ENCODE measurements at places on chromosomes 4 and X.

DNA sequence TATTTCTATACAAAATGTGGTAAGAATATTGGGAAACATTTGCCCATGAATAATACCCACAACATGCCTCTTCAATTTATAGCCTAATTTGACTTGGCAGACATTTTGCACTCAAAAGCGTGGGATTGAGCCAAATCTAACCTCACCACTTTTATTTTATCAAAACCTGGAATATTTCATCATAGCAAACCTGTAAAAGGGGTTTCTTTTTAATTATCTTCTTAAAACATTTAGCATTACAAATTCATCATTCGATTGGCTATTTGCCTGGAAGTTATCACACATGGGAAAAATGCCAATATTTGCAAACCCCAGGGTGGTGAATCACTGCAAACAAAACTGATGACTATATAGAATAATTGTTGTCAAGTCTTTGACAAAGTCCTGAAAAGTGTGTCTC lies 56.2 kb downstream of the VCX3B start:
- DNase-seq = no peak

GRCh38 chrX:154650221-154650510 lies 3.2 kb downstream of the CTAG2 start:
- DNase-seq = no peak

DNA sequence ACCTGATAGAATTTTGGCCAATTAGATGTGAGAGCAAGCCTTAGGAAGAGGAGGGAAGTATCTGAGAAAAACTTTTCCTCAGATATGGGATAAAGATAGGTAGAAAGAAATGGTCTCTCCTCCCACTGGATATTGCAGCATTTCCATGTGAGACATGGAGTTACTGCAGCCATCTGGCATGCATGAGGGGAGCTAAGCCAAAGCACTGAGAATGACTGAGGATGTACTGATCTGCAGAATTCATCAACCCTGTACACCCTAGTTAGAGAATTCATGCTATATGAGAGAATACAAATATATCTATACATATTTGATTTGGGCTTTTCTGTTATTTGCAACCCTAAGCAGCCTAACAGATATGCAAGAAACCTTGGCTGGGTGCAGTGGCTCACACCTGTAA lies 52.5 kb upstream of the RPL34 start:
- DNase-seq = no peak

DNA sequence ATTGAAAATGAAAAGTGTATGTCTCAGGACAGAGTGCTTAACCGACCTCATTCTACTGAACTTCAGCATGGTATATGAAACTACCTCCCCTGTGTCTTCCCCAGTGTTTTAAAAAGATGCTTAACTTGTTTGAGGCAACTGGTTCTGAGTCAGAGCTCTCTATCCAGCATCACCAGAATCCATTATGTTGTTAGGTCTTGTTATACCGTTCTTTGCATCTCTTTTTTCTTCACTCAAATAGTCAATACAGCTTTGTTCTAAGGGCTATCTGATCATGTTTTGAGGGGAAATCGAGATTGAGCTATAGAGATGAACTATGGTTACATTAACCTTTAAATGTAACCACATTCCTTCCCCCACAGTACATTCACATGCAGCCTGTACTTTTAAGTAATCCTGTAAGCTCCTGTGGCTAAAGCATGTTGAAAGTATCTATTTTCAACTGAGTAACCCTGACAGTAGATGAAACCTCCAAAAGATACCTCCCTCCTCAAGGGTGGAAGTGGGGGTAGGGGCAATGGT lies 514.4 kb downstream of the RPA4 start:
- DNase-seq = no peak

DNA sequence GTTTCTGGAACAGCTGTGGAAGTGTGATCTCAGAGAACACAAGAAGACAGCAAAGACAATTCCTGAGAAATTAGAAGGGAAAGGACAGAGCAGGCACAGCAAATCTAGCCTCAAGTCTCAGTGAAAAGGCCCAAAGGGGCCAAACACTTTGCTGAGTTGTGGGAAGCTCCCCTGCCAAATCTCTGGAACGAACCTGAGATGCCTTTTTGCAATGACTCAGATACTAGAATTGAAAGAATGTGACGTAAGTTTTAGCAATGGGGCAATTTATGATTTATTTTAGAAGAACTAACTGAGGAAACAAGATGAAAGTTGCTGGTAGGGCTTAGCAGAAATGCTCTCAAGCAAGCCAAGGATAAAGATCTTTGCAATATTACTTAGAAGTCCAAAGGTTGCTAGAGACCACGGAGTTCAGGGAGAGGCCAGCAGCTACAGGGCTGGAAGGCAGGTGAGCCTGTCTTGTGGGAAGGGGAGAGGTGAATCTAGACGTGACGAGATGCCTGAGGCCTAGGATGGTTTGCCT lies 92.8 kb downstream of the AMELX start:
- DNase-seq = no peak

DNA sequence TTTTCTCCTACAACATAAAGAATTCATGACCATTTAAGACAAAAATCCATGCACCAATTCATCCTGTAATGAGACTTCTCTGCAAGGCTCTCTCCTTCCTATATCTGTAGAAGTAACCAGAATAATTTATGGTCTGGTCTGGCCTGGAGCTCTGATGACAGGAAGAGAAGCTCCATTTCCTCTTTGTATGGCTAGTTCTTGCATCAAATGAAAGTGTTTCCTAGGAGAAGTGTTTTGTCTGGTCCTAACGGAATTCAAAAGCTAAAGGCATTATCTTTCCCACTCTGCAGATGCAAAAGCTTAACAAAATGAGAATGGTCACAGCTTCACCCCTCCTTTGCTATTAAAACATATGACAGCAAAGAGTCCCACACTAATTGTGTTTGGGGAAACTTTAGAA lies 55.1 kb downstream of the SPATA18 start:
- DNase-seq = no peak
